Hair follicular keratinocyte (primary cell): ENCODE measurements at places on chromosomes 2 and 18. TPM values are rescaled to one million over a fixed set of nuclear protein-coding genes. Genes with fewer than 3 reads are reported as not detected.

Gene LMAN2L
- 12.6 and 16.2 TPM in 2 replicates for total RNA-seq

Gene TMEM178A
- total RNA-seq, result 0.31 and 0.80 TPM in 2 replicates

Gene ATP6V1C2
- total RNA-seq, result not detected in 2 replicates

Gene DHRS9
- not detected in 2 replicates for total RNA-seq

Gene SIGLEC15
- total RNA-seq, result 0.15 and 0.62 TPM in 2 replicates

Gene CD8B2
- total RNA-seq, result not detected in 2 replicates

Gene PAIP2B
- 1.1 and 1.5 TPM in 2 replicates for total RNA-seq

Gene HNRNPLL
- total RNA-seq, result 24.1 and 31.7 TPM in 2 replicates

Gene IL1R1
- total RNA-seq, result 4.3 and 4.7 TPM in 2 replicates

Gene AMER3
- not detected in 2 replicates for total RNA-seq

Gene TRABD2A
- total RNA-seq, result 0.87 and 5.7 TPM in 2 replicates

Gene HRH4
- 0.08 TPM in 1 of 2 replicates, not detected in the other for total RNA-seq

Gene TBR1
- not detected in 2 replicates for total RNA-seq

Gene SLC5A6
- total RNA-seq, result 21.2 and 49.7 TPM in 2 replicates

Gene ASXL2
- 7.5 and 11.8 TPM in 2 replicates for total RNA-seq

Gene AGAP1
- 6.5 and 6.8 TPM in 2 replicates for total RNA-seq

Gene C2orf78
- total RNA-seq, result not detected in 2 replicates

Gene GPR45
- total RNA-seq, result not detected in 2 replicates

Gene C2orf92
- not detected in 2 replicates for total RNA-seq

Gene LRRFIP1
- 59.2 and 72.9 TPM in 2 replicates for total RNA-seq

Gene ANKRD53
- 0.27 TPM in 1 of 2 replicates, not detected in the other for total RNA-seq

Gene SLC9A4
- total RNA-seq, result not detected in 2 replicates

Gene RGPD3
- total RNA-seq, result 0.08 and 0.16 TPM in 2 replicates

Gene MERTK
- 0.15 TPM in 1 of 2 replicates, not detected in the other for total RNA-seq

Gene PCBP1
- total RNA-seq, result 67.7 and 82.7 TPM in 2 replicates

Gene UGT1A5
- not detected in 2 replicates for total RNA-seq

Gene DNAJC5G
- total RNA-seq, result not detected in 2 replicates

Gene SALL3
- not detected in 2 replicates for total RNA-seq

Gene SPC25
- 2.0 and 8.8 TPM in 2 replicates for total RNA-seq

Gene POTEI
- not detected in 2 replicates for total RNA-seq

Gene TMEM163
- total RNA-seq, result not detected in 2 replicates

Gene SLC16A14
- total RNA-seq, result 0.31 and 0.34 TPM in 2 replicates

Gene MC5R
- total RNA-seq, result not detected in 2 replicates

Gene TMEM87B
- 15.1 and 21.6 TPM in 2 replicates for total RNA-seq

Gene TEX44
- not detected in 2 replicates for total RNA-seq

Gene ZDBF2
- total RNA-seq, result 2.5 and 4.2 TPM in 2 replicates

Gene CNDP1
- total RNA-seq, result not detected in 2 replicates

Gene STEAP3
- total RNA-seq, result 34.9 and 35.5 TPM in 2 replicates

Gene ARL5A
- total RNA-seq, result 34.0 and 38.2 TPM in 2 replicates

Gene SERPINB3
- total RNA-seq, result 9.4 and 14.8 TPM in 2 replicates

Gene MC4R
- not detected in 2 replicates for total RNA-seq

Gene MROH2A
- 0.38 TPM in 1 of 2 replicates, not detected in the other for total RNA-seq

Gene PRKAG3
- not detected in 2 replicates for total RNA-seq

Gene AQP12A
- not detected in 2 replicates for total RNA-seq

Gene GALNT13
- under 0.01 TPM in 1 of 2 replicates, not detected in the other for total RNA-seq

Gene COLEC12
- 0.38 TPM in 1 of 2 replicates, not detected in the other for total RNA-seq

Gene SPATA3
- total RNA-seq, result not detected in 2 replicates

Gene KCNIP3
- 0.72 and 1.2 TPM in 2 replicates for total RNA-seq

Gene EGR4
- not detected in 2 replicates for total RNA-seq

Gene GATA6
- total RNA-seq, result 0.08 and 1.0 TPM in 2 replicates
